Ovary (tissue), 10 donors: ENCODE measurements at places on chromosomes 5 and 9. TPM values are rescaled to one million over a fixed set of nuclear protein-coding genes. Genes with fewer than 3 reads are reported as not detected.

- no peaks in the 10 kb centered on the region for H3K27me3 ChIP-seq
- no peak for DNase-seq
- H3K36me3 ChIP-seq = no peaks in the 10 kb centered on the region
- H3K27ac ChIP-seq = no peak overlapping the region
- H3K4me1 ChIP-seq = peaks cover 10% of the 10 kb centered on the region
Measured at GRCh38 chr9:125446561-125447094, 185.0 kb downstream of the GAPVD1 start.

The SLC6A3 gene
- 0.27 TPM for total RNA-seq

- no peak overlapping the region for H3K4me3 ChIP-seq
- H3K4me1 ChIP-seq = peaks cover 11% of the 10 kb centered on the region
- no peaks in the 10 kb centered on the region for H3K36me3 ChIP-seq
- DNase-seq = no peak
- no peaks in the 10 kb centered on the region for H3K27me3 ChIP-seq
Measured at GRCh38 chr5:61731946-61732314, 399.9 kb downstream of the ZSWIM6 start.

GRCh38 chr9:111298731-111299598 is 31.1 kb downstream of the OR2K2 start:
- H3K27ac ChIP-seq = no peak overlapping the region
- no peak overlapping the region for H3K4me3 ChIP-seq
- H3K27me3 ChIP-seq = no peaks in the 10 kb centered on the region
- DNase-seq = peak; percentile 19

DNA sequence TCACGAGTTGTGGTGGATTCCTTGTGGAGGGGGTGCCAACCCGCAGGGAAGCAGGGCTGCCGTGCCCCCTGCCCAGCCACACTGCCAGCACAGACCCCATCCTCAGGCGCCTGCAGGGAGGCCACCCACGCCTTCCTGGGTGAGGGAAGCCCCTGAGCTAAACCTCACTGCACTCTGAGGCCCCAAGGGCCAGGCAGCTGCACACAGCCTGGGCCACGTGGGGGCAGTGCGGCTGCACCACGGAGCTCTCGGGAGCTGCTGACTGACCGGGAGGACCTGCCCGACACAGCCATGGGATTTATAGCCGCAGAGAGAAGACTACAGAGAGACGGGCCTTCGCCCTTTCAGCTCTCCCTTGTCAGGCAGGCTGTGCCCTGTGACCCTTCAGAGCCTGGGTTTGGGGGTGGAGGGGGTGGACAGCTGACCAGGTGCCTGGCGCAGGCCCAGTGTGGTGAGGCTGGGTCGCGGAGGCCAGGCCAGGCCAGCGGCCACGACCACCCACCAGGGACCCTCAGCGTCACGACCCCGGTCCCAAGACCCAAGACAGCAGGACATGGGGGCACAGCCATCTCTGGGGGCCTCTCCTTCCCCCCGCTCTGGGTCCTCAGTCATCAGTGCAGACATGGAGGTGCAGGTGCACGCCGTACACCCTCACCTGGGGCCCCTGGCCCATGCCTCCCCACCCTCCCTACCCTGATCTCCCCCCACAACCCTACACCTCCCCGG is 4.3 kb upstream of the AHRR start:
- H3K36me3 ChIP-seq = no peaks in the 10 kb centered on the region
- peaks cover 5% of the 10 kb centered on the region for H3K4me1 ChIP-seq
- H3K4me3 ChIP-seq = no peak overlapping the region

DNA sequence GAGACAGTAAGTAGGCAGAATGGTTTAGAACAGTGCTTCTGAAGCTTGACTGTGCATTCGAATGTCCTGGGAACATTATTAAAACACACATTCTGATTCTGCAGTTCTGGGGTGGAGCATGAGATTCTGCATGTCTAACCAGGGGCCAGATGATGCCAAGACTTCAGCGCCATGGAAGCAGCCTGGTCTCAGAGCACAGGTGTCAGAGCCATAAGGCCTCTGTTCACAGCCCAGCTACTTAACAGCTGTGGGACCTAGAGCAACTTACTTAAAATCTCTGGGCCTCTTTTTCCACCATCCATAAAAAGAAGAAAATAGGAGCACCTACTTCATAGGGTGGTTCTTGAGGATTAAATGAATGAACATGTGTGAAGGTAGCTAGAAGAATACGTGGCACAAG is 84.0 kb downstream of the GNAQ start:
- no peak overlapping the region for H3K27ac ChIP-seq
- H3K4me3 ChIP-seq = no peak overlapping the region
- DNase-seq = no peak
- no peaks in the 10 kb centered on the region for H3K36me3 ChIP-seq
- peaks cover 31% of the 10 kb centered on the region for H3K4me1 ChIP-seq
- H3K27me3 ChIP-seq = no peaks in the 10 kb centered on the region

DNA sequence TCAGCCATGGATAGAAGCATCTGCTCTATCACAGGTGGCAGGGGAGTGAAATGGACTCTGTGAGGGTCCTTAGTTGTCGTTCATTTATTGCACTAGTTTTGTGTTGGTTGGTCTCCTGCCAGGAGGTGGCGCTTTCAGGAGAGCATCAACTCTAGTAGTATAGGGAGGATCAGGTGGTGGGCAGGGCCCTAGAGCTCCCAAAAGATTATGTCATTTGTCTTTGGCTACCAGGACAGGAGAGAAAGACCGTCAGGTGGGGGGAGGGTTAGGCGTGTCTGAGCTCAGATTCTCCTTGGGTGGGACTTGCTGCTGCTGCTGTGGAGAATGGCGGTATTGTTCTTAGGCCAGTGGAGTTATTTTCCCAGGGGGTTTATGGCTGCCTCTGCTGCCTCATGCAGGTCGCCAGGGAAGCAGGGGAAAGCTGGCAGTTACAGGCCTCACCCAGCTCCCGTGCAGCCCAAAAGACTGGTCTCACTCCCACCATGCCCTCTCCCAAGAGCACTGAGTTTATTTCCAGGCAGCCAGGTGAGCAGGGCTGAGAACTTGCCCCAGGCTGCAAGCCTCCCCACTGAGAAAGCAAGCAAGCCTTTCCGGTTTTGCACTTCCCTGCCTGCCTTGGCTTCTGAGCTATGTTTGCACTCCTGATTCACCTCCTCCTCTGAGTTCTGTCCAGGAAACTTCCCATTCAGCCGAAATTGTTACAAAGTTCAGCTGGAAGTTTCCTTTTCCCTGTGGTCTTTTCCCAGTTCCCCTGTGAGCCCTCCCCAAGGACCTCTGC is 317.3 kb downstream of the TAF11L14 start:
- no peaks in the 10 kb centered on the region for H3K27me3 ChIP-seq
- H3K4me3 ChIP-seq = no peak overlapping the region
- no peaks in the 10 kb centered on the region for H3K4me1 ChIP-seq
- no peaks in the 10 kb centered on the region for H3K36me3 ChIP-seq
- no peak for DNase-seq

The LIX1 gene
- not detected for total RNA-seq

The JAKMIP2 gene
- total RNA-seq = 0.41 TPM

GRCh38 chr5:126513703-126514102 is 81.3 kb downstream of the ALDH7A1 start:
- DNase-seq = peak; percentile 50
- peak overlapping the region; percentile 94 for H3K27ac ChIP-seq
- H3K27me3 ChIP-seq = no peaks in the 10 kb centered on the region
- H3K4me3 ChIP-seq = no peak overlapping the region

- no peaks in the 10 kb centered on the region for H3K27me3 ChIP-seq
- no peaks in the 10 kb centered on the region for H3K36me3 ChIP-seq
- H3K27ac ChIP-seq = no peak overlapping the region
Measured at GRCh38 chr5:37850226-37850865, 10.5 kb upstream of the GDNF start.

GRCh38 chr9:121194730-121195129 is 6.9 kb downstream of the RAB14 start:
- H3K4me3 ChIP-seq = no peak overlapping the region
- H3K27ac ChIP-seq = no peak overlapping the region
- no peaks in the 10 kb centered on the region for H3K27me3 ChIP-seq
- peaks cover 8% of the 10 kb centered on the region for H3K4me1 ChIP-seq
